Stimulated activated CD8-positive, alpha-beta memory T cell treated with anti-CD3 and anti-CD28 coated beads, Interleukin-2, amount 100 ng/mL, for 1 hour (primary cell): ENCODE measurements at places on chromosomes 2 and 18.

DNA sequence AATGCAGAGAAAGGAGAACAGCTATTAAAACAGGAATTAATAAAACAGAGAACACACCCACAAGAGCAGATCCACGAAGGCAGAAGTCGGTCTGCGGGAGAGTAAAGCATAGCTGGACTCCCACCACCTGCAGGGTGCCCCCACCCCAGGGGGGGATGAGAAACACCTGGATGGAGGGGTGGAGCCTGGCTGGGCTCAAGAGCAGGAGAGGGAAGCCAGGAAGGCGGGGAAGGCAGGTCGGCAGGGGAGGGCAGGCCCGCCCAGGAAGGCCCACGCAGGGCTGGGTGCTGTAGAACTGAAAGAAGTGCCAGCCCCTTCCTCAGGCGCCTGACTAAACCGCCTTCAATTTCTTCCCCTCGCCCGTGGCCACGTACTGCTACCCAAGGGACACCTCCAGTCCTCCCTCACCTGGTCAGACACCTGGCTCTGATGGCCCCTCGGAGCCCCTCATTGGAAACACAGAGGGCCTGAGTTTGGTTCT lies 175.4 kb downstream of the HDAC4 start:
- DNase-seq = no peak

DNA sequence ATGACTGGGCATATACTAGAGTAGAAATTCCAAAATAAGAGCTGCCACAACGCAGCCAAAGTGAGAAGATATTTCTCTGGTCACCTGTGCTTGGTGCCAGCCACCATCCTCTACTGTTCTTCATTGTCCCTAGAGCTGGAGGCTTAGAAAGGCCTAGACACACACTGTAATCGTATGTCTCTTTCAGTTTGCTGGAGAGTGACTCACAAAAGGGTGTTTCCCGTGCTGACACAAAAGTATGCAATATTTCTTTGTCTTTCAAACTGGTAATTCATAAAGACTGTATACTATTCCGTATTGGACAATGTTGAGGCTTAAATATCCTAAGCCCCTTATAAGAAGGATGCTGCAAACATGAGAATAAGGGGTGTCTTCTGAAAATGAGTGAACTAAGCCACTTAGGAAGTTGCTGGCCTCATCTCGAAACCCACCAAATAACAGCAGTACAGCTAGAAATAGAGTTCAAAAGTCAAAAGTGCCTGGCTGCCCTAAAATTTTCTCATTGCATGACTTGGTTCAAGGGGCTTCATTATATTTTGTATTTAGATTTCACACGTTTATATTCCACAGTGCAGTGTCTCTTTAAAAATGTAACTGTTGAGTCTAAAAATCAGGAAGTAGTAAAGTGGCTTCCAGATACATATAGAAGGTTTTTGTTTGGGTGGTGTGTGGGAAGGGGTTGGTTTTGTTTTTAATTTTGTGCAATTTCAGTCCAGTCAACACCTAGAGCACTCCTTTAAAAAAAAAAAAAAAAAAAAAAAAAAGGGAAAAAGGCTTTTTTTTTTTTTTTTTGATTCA lies 601.1 kb downstream of the ARHGAP15 start:
- no peak for DNase-seq

DNA sequence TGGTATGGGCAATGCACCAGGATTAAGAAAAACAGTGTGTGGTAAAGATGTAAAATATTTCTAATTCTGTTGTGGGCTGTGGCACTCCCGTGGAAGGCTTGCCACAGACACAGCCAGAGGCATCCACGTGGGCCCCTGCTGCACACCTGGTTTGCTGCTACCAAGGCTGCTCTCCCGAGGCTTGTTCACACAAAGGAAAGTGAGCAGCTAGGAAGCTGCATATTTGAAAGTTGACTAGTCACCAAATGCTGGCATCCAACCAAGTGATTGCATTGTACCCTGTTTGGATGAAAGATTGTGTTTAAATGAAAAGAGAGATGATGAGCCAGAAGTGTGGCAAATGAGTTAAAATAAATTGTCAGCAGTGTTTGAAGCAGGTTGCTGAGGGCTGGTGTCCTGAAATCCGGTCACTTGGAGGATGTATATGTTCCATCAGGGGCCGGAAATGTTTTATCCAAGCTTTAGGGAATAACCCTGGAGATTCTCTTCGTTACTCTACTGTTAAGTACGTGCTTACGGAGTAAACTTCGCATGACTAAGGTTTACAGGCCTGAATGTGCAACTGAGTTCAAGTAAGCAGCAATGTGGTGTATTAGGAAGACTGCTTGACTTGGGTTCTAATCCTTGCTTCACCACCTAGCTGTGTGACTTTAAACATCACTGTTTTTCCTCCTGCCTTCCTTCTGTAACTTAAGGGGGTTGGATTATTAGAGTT lies 86.1 kb downstream of the MSH2 start:
- DNase-seq = no peak

DNA sequence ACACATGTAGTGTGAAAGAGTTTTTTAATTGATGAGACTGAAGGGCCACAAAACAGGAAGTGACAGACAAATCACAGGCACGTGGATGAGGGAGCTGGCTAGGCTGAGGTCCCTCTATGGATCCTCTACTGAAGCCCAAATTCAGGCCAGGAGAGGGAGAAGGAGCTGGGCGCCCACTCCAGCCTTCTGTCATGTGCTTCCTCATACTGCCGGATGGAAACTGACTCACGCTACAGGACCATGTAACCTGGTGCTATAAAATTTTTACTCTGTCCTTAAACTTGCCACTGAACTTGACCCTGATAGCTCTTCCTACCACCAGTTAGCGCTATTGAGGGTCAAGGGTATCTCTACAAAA lies 31.3 kb downstream of the PSTPIP2 start:
- no peak for DNase-seq

- no peak for DNase-seq
These were observed 98.6 kb downstream of the CPO start for GRCh38 chr2:207037896-207038295.
